HFFc6 (cell line): ENCODE measurements at places on chromosomes 4 and X. TPM values are rescaled to one million over a fixed set of nuclear protein-coding genes. Genes with fewer than 3 reads are reported as not detected.

The CHRNA9 gene
- total RNA-seq, result not detected in 3 replicates

DNA sequence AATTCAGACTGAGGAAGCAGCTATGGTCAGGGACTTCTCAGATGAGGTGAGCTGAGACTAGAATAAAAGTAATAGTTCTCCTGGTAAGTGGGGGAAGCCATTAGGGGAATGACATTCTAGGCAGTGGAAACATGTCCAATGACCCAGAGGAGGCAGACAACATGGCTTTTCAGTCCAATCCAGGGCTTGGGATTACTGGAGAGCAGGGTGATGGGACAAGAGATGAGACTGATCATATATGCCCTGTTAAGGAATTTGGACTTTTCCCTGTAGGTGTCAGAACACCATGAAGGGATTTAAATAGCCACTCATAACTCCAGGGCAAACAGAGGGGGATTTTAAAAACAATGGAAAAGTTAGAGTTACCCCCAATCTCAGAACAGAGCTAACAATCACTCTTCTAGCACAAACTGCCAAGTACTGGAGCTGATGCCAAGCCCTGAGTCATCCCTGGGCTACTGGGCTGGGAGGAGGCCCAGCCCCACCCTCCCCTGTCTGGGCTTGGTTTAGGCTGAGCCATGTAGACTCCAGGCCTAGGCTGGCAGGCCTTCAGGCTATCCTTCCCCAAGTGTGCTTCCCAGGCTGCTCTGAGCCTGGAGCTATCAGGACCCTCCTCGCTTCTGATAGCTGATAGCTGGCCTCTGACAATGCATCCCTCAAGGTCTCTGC lies 22.7 kb upstream of the MSN start:
- peak; percentile 75 for DNase-seq
- H3K36me3 ChIP-seq, result no peaks in the 10 kb centered on the region
- H3K4me1 ChIP-seq, result peaks cover 51% of the 10 kb centered on the region
- peak overlapping the region; percentile 85 for H3K27ac ChIP-seq
- H3K27me3 ChIP-seq, result no peaks in the 10 kb centered on the region

The MAGED4B gene
- 44.7 to 64.2 TPM (median 56.9 TPM) in 3 replicates for total RNA-seq

The TCEAL2 gene
- 0.19 TPM in 1 of 3 replicates, not detected in the others for total RNA-seq

DNA sequence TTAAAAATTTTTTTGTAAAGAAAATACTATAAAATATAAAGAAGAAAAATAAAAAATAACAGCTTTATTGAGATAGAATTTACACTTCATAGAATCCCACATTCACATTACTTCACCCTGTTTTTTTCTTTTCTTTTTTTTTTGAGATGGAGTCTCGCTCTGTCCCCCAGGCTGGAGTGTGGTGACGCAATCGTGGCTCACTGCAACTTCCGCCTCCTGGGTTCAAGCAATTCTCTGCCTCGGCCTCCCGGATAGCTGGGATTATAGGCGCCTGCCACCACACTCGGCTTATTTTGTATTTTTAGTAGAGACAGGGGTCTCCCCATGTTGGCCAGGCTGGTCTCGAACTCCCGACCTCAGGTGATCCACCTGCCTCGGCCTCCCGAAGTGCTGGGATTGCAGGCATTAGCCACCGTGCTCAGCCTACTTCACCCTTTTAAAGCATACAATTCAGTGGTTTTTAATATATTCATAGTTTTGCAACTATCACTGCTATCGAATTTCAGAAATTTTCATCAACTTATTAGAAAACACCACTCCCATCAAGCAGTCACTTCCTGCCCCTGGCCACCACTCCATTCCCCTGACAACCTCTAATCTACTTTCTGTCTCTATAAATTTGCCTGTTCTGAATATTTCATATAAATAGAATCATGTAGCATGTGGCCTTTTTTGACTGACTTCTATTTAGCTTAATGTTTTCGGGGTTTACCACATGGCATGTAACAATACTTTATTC lies 48.7 kb downstream of the TMEM131L start:
- no peaks in the 10 kb centered on the region for H3K27me3 ChIP-seq
- H3K4me1 ChIP-seq, result peaks cover 46% of the 10 kb centered on the region
- 0 out of 2 replicates have a peak overlapping the region, but pooled peaks have one; percentile 2 for H3K4me3 ChIP-seq
- peak overlapping the region; percentile 86 for H3K27ac ChIP-seq
- H3K36me3 ChIP-seq, result peaks cover 4% of the 10 kb centered on the region; the same call in 1 of the 2 replicates

The SCD5 gene
- total RNA-seq, result 25.6 to 33.3 TPM (median 26.4 TPM) in 3 replicates

The SLC9A7 gene
- total RNA-seq, result 41.8 and 48.7 TPM in 2 replicates

The CXCL6 gene
- total RNA-seq, result 0.12 to 0.16 TPM in 2 of 3 replicates, not detected in the other

- DNase-seq, result no peak
- no peak overlapping the region for H3K27ac ChIP-seq
- no peaks in the 10 kb centered on the region; the same call in 1 of the 2 replicates for H3K27me3 ChIP-seq
- no peak overlapping the region for H3K4me3 ChIP-seq
Measured at GRCh38 chrX:65932173-65933084, 107.5 kb downstream of the VSIG4 start.

The LRAT gene
- total RNA-seq, result not detected in 3 replicates
